ENCODE measurements at places on chromosomes 16 and 17.
A peak's percentile ranks its signal among the peaks of the same experiment; 100 is the strongest.

DNA sequence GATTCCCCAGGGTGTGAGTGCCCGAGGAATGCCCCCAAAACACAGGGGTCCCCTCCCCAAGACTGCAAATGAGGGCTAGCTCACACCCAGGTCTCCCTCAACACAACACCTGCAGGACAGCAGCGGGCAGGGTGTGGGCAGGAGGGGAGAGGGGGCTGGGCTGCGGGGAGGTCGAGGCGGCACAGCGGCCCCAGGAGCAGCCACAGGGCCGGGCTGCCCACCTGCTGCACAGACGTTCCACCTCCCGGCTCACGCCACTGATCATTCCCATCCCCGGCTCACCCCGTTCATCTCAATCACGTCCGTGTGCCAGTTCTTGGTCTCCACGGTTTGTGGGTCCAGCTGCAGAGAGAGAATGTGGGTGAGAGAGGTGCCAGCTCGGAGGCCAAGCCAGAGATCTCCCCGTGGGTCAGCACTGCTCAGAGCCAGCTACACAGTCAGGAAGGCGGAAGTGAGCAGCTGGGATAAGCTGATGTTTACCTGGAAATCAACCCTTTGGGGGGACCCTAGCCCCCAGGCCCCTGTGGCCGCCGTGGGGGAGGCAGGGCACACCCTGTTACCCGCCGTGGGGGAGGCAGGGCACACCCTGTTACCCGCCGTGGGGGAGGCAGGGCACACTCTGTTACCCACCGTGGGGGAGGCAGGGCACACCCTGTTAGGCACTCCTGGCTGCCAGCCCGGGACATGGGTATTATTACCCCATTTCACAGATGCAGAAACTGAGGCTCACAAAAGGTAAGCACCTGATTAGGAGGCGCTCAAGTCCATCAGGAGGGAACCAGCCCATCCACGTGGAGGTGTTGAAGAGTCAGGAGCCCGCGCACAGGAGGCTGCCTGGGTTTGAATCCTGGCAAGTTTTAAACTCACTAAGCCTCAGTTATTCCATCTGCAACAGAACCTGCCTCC lies 16.1 kb downstream of the TIMM22 start:
- no peak for DNase-seq

GRCh38 chr16:86396901-86397311 lies 113.4 kb upstream of the FOXF1 start:
- no peak for DNase-seq

DNA sequence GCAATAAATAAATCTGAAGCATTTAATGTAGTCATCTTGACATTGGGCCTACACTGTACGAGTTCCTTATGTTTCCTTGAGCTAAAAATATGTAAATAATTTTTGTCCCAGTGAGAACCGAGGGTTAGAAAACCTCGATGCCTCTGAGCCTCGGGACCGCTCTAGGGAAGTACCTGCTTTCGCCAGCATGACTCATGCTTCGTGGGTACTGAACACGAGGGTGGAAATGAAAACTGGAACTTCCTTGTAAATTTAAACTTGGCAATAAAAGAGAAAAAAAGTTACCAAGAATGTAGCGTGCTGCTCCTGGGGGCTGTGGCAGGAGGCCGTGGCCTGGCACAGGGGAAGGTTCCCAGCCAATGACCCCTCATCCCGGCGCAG lies 74.1 kb downstream of the SOCS1 start:
- DNase-seq, result no peak

DNA sequence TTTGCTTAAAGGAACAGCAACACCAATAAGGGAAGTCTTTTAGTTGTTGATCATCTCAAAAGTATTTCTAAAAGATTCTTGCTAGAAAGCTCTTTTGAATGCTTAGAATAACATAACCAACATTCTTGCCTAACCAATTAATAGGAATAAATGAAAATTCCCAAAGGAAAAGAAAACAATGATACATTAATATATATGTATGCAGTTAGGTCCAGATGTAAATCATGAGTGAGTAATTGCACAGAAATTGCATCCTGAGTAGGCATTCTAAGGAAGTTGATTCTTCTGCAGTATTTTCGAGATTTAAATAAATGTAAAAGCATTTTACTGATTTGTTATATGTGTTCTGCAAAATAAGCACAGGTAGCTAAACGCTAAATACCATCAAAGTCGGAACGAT lies 22.1 kb downstream of the COX10 start:
- no peak for DNase-seq

- no peak for DNase-seq
Measured at GRCh38 chr17:39828443-39828842, 35.7 kb downstream of the IKZF3 start.

- DNase-seq, result no peak
Measured at GRCh38 chr16:66107661-66108060, 258.8 kb upstream of the CDH5 start.

DNA sequence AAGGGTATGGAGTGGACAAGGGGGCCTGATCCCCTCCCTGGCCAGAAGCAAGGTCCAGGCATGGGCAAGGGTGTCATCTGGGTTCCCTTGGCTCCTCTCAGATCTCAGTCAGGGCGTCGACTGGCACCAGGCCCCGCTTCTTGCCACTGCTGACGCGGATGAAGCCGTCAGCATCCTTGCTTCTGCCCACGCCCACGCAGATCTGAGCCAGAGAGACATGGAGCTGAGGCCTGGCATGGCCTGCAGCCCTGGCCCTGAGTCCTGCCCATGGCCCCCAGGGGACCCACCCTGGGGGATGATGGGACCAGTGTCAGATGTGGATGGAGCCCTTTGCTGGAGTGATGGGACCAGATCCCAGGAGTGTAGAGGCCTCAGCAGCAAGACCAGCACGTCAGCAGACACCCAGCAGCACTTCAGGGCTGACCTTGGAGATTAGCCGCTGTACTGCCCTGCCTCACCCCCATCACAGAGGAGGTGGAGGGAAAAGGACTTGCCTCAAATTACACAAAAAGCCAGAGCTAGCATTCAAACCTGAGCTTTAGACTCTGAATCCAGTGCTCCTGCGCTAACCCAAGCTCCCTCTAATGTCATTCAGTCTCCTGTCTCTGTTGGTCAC lies 12.2 kb downstream of the RPL19 start:
- DNase-seq, result no peak

GRCh38 chr16:50640391-50640790 lies 40.7 kb downstream of the SNX20 start:
- no peak for DNase-seq

DNA sequence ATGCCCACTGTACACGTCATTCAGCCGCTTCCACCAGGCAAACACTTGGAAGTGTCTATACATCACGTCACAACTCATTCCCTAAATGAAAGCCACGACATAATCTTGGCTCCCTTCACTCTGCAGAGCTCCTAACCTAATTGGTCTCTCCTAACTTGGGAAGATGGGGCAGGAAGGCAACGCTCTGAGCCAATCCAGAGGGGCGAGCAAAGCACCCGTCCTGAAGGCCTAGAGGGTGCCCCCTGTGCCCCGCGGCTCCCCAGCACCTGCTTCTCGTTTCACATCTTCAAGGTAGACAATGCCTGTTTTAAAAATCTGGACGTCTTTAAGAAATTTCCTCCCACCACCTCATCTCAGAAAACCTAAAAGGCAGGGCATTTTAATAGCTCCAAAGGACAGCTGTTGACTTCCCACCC lies 1.0 kb downstream of the CSNK2A2 start:
- DNase-seq, result no peak

DNA sequence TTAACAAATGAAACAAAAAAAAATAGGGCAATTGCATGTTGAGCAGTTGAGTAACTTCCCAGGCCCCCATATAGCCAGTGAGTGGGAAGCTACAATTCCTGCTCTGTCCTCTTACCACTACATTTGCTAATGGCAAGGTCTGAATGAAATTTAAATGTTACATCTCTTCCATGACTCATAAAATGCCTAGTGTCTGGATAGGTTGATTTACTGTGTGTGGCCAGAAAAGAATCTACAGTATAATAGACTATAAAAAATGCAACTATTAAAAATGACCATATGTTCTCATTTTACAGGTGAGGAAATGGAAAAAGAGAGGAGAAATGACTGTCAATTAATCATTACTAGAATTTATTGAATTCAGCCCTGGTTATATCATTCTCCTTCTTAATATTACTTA lies 1199.3 kb downstream of the CDH11 start:
- no peak for DNase-seq

DNA sequence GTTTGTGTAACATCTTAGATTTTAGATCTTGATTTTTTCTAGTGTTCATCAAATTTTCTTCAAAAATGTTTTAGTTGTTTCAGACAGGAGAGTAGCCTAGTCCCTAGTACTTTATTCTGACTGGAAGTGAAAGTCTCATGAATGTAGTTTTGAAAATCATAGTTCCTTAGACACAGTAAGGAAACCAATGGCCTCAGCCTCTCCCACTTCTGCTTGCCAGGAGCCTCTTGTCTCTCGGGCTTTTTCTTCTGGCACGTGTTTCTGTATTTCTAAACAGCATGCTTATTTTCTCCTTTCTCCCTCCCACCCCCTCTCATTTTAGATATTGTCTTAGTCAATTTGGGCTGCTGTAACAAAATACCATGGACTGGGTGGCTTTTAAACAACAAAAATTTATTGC lies 9.8 kb downstream of the SLFN5 start:
- DNase-seq, result no peak

DNA sequence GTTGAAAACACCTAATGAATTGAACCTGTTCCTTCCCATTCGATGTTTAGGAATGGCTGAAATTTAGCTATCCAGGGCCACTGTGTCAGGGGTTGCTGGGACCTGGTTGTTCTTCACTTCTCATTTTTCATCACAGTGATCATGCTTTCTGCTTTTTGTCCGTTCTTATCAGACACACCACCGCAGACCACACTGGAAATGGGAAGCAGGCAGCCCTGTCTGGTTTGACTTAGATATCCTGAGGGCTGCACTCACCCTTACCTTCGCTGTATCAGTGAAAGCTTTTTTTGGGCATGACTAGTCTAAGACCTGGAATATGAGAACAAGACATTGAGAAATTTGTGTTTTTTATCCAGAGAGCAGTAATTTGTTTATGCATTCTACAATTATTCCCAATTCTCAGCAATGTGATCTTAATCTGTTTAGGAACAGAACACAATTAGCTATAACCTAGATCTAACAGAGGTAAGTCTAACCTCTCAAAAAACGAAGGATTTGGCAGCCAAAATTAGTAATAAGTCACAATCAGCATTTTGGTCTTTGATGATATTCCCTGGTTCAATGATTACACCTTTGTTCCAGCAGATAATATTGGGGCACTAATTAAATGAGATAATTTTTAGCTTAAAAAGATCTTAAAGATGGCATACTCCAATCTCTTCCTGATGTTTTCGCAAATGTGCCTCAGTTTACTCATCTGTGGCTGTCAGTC lies 126.0 kb upstream of the GOT2 start:
- DNase-seq, result no peak

- no peak for DNase-seq
Measured at GRCh38 chr16:6281274-6281673, 1051.4 kb upstream of the RBFOX1 start.

GRCh38 chr16:11640987-11641817 lies 27.1 kb upstream of the SNN start:
- DNase-seq, result peak; percentile 17

- no peak for DNase-seq
Measured at GRCh38 chr17:2366747-2367494, 29.6 kb downstream of the SGSM2 start.

DNA sequence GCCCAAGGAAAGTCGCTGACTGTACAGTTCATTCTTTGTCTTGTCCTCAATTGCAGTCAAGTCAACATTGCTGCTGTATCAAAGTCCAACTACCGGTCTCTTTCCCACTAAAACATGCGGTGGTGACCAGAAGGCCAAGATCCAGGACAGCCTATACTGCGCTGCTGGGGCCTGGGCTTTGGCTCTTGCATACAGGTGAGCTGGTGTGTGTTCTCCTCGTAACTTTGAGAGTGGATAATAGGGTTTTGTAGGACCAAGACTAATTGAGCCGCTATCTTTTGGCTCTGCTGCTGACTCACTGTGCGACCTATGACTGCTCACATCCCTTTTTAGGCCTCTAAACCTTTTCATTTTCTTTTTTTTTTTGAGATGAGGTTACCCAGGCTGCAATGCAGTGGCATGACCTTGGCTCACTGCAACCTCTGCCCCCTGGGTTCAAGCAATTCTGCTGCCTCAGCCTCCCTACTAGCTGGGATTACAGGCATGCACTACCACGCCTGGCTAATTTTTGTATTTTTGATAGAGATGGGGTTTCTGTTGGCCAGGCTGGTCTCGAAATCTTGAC lies 38.7 kb downstream of the PHKB start:
- DNase-seq, result no peak

- no peak for DNase-seq
Measured at GRCh38 chr16:79213214-79213613, 387.3 kb downstream of the MAF start.

- DNase-seq, result no peak
Measured at GRCh38 chr17:50372222-50372757, 694 bp downstream of the MRPL27 start.

DNA sequence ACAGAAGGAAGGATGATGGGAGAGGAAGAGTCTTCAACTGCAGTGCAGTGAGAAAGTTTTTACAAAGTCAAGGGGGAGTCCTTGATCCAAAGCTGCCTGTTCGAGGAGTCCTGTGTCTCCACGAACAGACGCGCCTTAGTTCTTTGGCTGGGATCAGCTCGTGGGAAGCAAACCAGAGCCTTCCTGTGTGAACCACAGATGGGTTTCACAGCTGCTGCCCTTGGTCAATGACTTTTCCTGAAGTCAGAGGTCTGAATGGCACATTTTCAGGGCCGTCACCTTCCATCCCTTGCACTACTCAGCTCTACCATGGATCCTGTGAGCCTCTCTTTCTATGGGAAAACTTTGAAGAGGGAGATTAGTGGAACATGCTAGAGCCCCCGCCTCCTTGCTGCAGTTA lies 4.2 kb upstream of the SBK1 start:
- no peak for DNase-seq

- no peak for DNase-seq
Measured at GRCh38 chr17:21223086-21223485, 9.1 kb upstream of the TMEM11 start.

- DNase-seq, result no peak
Measured at GRCh38 chr17:78522031-78522809, 55.0 kb downstream of the DNAH17 start.

- no peak for DNase-seq
Measured at GRCh38 chr16:35737076-35737475, 2277.7 kb downstream of the TP53TG3F start.

DNA sequence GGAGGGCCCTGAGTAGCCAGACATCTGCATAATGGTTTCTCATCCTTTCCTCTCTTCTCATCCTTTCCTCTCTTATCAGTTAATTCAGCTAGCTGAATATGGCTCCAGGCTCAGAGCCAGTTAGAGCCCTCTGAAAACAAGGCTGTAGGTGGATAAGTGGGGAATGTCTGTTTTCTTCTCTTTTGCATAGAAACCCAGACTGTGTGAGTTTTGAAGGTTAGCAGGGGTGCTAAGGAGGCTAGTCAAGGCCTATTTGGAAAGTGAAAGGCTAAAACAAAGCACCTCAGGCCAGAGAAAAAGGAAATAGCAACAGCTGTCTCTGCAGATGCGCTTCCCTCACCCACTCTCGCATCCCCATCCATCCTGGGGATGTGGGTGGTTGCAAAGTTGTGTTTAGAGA lies 420.9 kb downstream of the SHISA9 start:
- no peak for DNase-seq

DNA sequence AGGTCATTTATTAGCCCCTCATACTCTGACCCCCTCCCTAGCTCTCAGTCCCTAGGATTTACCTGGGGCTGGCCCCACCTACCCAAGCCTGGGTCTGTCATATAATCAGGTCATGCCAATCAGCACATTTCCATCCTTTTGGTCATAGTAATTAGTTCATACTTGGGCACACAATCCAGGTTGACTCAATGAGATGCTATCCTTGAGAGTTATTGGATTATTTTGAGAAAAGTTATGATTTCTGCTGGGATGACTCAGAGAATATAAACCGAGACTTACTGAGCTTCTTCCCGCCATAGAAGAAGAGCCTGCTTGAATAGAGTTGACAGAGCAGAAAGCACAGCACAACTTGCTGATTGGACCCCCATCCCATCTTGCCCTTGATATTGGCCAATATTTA lies 331.5 kb downstream of the CBLN1 start:
- no peak for DNase-seq

Data from T-cell (primary cell).